Activated naive CD4-positive, alpha-beta T cell (primary cell): ENCODE measurements at places on chromosomes 2 and 18.

DNA sequence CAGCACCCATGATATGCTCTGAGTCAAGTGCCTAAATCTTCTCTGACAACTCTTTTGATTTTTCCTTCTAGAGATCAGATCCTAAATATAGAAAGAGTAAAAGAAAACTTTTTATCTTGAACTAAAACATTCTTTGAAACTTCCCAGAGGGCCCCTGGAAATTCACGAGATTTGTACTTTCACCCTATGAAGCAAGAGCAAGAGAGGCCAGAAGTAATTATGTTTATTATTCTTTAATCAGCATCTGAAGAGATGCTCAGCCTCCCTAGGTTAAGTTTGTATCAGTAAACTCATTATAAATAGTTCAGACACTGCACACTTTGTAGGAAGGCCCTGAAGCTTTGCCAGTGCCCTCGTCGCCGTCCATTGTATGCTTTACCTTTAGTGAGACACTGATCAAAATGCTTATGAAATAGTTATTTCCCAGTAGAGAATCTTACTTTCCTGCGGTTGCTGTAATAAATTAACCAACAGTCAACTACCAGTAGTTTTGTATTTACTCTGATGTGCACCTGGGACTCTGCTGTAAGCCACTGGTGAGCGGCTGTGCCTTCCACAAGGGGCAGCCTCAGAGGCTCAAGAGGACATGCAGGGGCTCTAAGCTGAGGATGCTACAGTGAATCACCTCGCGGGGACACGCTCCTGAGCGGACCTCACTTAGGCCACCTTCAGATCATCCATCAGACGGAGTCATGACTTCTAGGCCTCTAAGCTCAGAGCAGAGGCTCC is 71.9 kb downstream of the BIN1 start:
- no peak for DNase-seq

DNA sequence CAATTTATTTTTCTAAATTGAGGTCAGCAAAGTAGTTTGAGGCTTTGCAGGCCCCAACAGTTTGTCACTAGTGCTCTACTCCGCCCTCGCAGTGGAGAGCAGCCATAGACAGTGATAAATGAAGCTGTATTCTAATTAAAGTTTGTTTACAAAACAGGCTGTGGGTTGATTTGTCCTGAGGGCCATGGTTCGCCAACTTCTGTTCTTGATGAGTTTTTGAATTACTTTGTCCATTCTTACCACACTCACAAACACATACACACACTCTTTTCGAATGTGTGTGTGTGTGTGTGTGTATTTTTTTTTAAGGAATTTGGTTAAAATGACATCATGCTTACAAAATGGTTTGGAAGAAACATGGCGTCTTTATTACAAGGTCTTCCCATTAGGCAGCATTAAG is 68.6 kb downstream of the MTCL1 start:
- no peak for DNase-seq

- DNase-seq = no peak
These were observed 228.8 kb upstream of the COPS8 start for GRCh38 chr2:236856848-236857235.

DNA sequence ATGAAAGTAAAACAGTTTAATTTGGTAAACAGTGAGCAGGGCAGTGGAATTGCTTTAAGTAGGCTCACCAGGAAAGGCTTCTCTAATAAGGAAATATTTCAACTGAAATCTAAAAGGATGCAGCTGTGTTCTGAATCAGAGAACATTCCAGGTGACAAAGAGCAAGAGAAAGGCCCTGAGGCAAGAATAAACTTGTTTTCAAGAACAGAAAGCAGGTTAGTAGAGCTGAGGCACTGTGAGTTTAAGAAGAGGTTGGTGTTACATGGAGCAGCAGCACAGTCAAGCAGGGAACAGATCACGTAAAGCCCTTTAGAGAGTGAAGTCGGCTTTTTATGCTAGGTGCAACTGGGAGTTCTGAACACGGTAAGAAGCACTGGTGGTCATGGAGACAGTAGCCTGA is 57.0 kb upstream of the SCN1A start:
- no peak for DNase-seq

DNA sequence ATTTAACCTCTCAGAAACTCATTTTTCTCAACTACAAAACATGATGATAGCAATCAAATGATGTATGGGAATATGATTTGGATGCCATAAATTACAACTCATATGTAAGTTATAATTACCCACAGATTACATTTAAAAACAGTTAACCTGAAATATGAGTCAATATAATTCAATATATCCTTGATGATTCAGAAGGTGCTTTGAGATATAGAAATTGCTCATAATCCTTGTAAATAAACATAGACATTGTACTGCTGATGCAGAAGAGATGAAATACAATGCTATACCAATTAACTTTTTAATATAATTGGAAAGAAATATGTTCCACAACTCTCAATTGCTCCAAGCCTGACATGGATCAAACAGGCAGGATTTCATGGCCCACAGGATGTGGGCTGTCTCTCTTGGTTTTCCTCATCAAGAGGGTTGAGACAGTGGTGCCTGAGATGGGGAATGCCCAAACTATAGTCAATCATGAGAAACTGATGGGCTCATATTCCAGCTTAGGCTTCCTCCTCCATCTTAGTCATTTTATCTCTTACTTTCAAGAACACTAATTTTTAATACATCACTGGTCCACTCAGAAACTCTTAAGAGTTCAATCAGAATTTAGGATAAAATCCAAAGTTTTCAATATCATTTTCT is 49.4 kb downstream of the NCKAP5 start:
- no peak for DNase-seq

DNA sequence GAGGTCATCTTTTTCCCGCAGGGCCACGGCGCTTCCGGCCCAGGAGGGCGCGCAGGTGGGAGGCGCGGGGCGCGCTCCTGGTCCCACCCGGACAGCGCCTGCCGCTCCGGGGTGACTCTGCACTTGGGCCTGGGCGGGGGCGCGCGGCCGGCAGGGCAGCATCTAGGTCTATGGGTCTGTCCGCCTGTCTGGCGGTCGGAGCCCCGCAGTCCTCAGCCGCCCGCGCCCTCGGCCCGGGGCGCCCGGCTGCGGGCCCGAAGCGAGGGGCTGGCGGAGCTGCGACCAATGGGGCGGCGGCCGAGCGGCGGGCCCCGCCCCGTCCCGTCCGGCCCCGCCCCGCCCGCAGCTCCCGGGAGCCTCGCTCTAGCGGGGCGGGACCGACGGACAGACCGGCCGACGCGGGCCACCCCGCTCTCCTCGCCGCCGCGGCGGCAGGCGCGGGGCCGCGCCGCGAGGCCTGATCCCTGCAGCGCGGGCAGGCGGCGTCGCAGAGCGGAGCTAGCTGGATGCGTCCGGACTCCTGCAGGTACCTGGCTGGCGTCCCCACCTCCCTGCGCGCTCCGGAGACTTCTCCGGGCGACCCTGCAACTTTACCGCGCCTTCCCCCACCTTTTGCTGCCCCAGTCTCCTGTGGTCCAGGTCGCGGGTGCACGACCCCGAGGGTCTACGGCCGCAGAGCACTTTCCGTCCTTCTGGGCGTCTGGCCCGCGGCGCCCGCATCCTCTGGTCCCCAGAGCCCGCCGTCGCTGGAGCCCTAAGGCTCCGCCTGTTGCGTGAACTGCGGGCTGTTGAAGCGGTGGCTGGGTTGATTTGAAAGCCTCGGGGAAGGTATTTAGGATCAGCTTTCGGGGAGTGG is at the start of gene KCNS3:
KCNS3 (plus strand) TSS at position 387 of the 856 bp plus-strand sequence. CDS start 52,342 bp downstream, outside the sequence.
- no peak for DNase-seq

GRCh38 chr2:134583462-134583861 is 135.3 kb downstream of the TMEM163 start:
- no peak for DNase-seq

DNA sequence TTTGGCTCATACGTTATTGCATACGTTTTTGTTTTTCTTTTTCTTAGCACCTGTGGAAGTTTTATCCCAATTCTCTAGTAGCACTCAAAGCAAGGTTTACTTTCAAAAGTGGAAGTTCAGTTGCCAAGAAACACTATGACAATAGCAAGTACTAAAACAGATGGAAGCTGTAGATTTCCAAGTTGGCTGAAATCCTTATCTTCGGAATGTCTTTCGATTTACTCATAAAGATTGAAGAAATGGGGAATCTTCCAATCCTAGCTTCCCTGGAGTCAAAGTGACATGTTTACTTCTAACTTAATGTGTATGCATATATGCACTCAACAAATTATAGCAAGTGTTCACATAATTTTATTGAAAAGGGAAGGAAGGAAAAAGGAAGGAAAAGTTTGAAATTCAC is 307.4 kb downstream of the CTNNA2 start:
- DNase-seq = no peak

DNA sequence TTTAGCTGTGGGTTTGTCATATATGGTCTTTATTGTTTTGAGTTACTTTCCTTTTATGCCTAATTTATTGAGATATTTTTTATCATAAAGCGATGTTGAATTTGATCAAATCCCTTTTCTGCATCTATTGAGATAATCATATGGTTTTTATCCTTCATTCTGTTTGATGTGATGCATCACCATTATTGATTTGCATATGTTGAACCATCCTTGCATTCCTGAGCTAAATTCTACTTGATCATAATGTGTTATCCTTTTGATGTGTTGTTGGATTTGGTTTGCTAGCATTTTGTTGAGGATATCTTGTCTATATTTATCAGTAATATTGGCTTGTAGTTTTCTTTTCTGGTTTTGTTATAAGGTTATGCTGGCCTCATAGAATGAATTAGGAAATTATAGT is 308.5 kb downstream of the ADCYAP1 start:
- DNase-seq = no peak

GRCh38 chr18:43009674-43010073 is 105.8 kb downstream of the RIT2 start:
- no peak for DNase-seq

- DNase-seq = no peak
These were observed 273.6 kb downstream of the SETBP1 start for GRCh38 chr18:44954257-44954656.

DNA sequence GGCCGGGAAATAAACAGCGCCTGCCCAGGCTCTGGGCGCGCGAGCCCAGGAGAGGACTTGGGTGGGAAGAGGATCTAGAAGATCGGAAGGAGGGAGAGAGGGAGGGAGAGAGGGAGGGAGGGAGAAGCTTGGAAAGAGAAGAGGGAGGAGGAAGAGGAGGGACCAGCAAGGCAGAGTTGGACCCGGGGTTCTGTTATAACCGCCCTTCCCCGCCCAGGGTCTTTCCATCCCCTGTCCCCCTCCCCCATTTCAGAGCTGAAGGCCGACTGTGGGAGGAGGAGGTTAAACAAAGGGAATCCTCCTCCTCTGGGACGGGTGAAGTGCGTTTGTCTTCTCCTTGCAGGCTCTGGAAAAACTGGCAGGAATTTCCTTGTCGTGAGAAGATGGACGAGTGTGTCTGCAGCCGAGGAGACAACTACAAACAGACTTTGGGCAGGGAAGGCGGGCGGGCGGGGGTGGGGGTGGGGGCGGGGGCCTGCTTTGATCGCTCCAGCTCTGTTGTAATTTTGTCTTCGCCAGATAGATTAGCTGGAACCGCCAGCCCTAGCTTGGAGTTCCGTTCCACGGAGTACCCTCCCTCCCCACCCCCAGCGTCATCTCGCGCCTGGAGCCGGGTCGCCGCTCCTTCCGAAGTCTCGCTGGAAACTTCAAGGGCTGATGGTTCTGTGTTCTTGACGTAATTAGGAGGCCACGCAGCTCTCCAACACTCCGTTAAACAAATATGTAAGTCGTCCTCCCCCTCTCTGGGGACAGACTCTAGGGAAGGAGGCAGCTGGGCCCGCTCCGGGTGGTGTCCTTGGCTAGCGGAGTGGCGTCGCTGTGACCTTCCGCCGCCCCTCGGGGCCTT is 6.4 kb upstream of the SP9 start:
- DNase-seq = no peak

DNA sequence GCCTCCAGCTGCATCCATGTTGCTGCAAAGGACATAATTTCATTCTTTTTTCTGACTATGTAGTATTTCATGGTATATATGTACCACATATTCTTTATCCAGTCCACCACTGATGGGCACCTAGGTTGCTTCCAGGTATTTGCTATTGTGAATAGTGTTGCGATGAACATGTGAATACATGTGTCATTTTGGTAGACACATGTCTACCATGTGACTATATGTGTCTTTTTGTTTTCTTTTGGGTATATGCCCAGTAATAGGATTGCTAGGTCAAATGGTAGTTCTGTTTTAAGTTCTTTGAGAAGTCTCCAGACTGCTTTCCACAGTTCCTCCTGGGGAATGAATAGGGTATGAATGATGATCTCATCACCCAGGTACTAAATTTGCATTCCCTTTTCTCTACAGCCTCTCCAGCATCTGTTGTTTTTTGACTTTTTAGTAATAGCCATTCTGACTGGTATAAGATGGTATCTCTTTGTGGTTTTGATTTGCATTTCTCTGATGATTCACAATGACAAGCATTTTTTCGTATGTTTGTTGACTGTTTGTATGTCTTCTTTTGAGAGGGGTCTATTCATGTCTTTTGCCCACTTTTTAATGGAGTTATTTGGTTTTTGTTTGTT is 35.6 kb upstream of the FEZ2 start:
- no peak for DNase-seq

GRCh38 chr2:118102433-118103082 is 14.3 kb downstream of the INSIG2 start:
- no peak for DNase-seq

- no peak for DNase-seq
These were observed 117.5 kb downstream of the SCN3A start for GRCh38 chr2:165086337-165086736.

DNA sequence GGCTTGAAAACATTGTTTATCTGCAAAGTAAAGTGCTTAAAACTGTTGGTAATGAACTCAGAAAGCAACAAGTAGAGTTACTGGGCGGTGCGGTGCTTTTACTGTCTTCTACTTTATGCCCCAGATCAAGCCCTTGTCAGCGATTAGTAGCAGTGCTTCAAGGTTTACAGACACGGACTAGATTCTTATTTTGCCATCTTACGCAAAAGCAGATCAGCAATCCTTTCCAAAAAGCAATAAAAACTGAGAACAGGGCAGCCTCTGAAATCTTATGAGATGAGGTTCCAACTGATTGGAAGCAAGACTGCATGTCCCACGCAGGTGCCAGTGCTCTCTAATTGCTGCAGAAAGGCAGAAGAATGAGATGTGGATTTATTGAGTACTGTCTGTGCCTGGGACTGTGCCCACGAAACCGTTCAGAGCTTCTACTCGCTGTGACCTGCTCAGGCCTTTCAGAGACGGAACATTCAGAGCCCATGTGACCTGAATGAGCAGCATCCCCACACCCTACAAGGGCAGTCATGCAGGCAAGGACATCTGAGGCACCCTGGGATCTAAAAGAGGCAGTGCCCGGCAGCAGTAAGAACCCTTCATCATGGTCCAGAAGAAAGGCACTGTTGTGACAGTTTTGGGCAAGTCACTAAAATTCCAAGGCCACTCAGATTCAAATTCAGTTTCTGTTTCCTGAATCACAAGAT is 15.7 kb downstream of the COL4A3 start:
- no peak for DNase-seq

- DNase-seq = no peak
These were observed 25.1 kb upstream of the GPR17 start for GRCh38 chr2:127620866-127621265.

GRCh38 chr2:187580462-187581124 is 26.4 kb upstream of the TFPI start:
- DNase-seq = no peak

DNA sequence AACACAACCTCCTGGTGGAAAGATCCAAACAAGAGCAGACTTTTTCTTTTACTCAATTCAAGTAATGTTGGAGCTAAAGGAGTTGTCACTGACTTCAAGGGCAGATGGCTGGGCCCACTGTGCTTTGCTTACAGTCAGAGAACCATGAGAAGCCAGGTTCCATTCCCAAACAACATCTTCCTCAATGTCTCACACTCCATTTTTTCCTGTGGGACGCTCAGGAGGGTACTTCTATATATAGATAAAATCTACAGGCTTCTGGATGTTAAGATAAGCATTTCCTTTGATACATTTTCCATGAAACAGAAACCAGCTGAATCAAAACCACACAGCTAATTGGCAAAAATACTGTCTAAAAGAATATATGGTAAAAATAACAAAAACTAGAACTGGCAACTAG is 14.4 kb downstream of the IWS1 start:
- no peak for DNase-seq
